AG04450 (cell line): ENCODE measurements at places on chromosomes 5 and 9.
A peak's percentile ranks its signal among the peaks of the same experiment; 100 is the strongest.

DNA sequence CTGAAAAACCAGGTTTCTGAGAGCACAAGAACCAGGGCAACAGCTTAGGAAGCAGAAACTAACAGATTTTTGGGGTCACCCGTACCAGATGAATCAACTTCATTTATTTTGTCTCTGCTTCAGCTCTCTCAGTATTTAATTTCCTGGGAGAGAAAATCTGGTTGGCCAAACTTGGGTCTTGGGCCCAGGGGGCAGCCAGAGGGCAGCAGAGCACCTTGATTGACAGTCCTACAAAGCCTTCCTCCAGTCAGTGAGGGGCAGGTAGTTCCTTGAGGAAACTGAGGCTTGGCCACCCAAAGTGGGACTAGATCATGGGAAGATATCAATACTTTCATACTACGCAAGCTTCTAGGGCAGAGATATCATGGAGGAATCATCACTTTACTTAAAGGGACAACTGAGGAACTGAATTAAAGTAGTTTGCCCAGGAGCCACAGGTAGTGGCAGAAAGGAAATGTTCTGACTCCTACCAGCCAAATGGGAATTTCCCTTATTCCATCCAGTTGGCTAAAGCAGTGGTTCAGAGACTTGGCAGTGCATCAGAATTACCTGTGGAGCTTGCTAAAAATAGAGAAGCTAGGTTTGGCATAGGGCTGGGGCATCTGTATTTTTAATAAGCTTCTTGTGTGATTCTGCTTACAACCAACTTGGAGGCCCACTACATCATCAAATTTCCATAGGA lies 21.5 kb upstream of the ARHGAP26 start:
- DNase-seq, result no peak

GRCh38 chr5:82593481-82593880 lies 315.3 kb upstream of the RPS23 start:
- DNase-seq, result no peak

GRCh38 chr5:74188351-74189105 lies 452.0 kb downstream of the ENC1 start:
- DNase-seq, result no peak

DNA sequence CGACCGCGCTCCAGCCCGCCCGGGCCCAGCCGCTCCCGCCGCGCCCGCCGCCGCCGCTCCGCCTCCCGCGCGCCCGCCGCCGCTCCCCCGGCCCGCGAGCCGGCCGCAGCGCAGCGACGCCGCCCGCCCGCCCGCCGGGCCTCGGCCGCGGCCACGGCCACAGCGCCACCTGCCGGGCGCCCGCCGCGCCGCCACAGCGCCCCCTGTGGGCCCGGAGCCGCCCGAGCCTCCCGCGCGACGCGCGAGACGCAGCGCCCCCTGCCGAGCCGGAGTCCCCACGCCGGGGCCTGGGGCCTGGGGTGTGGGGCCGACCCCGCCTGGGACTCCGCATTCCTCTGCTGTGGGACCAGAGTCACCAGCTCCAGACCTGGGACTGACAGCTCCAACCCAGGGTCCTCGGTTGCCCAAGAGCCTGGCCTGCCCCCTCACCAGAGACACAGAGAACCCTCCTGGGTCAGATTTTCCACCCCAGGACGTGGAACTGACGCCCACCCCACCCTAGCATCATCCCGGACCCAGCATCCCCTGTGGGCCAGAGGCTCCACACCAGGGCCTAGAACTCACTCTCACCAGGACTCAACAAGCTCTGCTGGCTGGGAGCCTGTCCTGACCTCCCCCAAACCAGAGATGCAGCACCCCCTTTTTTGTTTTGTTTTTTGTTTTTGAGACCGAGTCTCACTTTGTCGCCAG lies at the start of gene RAPGEF1:
Gene RAPGEF1, minus strand, starts transcription at position 118 of the 690 bp plus-strand sequence. CDS start 246 bp downstream, outside the sequence.
- no peak for DNase-seq

DNA sequence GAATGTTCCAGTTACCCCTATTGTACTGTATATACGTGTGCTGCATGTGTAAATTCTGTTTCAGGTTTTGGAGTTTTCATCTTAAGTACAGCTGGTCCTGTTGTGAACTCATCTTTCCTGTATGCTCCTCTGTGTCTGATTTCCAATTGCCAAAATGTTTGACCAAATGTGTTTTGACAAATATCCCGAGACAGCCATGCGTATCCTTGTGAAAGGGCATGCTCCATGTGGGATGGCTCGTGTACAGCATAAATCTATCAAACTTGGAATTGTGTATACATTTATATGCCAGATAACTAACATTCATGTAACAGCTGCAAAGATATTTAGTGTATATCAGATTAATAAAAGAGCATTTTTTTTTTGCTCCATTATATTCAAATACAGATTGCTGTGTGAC lies 69.5 kb upstream of the IQGAP2 start:
- DNase-seq, result no peak

- no peak for DNase-seq
These were observed 81.3 kb downstream of the THBS4 start for GRCh38 chr5:80116465-80116864.

DNA sequence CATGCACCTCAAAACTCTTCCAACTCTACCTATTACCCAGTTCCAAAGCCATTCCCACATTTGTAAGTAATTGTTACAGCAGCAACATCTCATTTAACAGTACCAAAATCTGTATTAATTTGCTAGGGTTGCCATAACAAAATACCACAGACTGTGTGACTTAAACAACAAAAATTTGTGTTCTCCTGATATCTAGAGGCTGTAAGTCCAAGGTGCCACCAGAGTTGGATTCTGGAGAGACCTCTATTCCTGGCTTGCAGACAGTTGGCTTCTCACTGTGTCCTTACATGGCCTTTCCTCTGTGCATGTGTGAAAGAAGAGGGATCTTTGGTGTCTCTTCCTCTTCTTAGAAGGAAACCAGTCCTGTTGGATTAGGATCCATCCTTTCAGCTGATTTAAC lies 203.8 kb upstream of the PIK3R1 start:
- DNase-seq, result no peak

DNA sequence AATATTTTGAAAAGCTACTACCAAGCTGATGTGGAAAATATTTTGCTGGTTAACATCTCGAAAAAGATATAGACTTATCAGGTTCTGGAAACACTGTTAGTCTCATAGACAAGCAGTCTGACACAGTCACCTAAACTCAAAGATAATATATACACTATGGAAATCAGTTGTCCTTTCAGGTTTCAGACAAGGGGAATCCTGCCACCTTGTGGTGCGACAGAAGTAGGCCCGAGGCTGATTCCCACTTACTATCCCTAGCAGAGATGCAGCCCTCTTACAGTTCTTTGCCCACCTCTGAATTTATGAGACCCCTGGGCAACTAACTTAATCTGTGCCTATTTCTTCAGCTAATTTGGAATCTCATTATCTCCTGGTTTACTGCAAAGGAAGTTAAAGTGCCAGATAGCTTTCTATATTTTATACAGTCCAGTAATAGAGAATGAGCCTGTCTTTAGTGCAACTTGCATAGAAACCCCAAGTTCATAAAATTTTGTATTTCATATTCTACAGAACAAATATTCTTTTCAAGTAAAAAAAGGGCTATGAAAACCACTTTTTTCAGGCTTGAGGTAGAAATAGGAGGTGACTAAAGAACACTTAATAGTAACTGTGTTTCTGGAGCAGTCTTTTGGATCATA lies 16.9 kb downstream of the RAD1 start:
- peak; percentile 49 for DNase-seq

- no peak for DNase-seq
These were observed 3.0 kb downstream of the GDNF start for GRCh38 chr5:37836592-37837413.

DNA sequence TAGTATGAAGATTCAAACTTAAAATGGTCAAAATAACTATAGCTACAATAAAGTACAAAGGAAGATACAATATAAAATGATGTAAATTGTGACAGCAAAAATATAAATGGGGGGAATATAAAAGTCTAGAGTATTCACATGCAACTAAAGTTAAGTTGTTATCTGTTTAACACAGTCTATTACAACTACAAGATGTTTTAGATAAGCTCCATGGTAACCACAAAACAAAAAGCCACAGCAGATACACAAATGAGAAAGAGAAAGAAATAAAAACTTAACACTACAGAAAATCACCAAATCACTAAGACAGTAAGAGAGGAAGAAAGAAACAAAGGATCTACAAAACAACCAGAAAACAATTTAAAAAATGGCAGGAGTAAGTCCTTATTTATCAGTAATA lies 17.0 kb upstream of the SH3TC2 start:
- no peak for DNase-seq

DNA sequence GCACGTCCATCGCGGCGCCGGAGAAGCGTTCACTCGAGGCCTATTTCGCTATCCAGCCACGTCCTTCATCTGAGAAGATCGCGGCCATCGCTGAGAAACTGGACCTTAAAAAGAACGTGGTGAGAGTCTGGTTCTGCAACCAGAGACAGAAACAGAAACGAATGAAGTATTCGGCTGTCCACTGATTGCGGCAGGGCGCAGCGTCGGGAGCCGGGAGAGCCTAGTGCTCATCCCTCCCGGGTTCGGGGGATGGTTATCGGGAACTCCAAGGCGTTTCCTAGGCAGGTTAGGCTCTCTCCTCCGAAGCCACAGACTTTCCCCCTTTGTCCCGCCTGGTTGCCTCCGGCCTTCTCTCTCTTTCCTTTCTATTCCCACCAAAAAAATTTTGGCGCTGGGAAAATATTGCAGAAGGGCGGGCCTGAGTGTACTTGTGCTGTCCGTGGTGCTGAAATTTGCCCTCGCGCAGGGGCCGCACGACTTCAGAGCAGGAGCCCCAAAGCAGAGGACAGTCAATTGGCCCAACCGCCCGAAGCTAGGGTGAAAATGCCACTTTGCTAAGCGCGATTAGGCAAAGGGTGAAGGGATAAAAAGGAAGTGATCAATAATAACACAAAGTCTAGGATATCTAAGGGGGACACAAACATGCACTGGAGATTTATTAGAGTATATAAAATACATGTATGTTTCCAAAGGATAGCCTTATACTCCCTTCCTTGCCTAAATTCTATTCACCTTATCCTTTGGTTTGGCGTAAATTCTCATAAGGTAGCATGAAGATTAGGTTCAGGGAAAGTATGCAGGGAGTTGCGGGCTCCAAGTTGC lies 1.8 kb downstream of the POU4F3 start:
- DNase-seq, result peak; percentile 10

DNA sequence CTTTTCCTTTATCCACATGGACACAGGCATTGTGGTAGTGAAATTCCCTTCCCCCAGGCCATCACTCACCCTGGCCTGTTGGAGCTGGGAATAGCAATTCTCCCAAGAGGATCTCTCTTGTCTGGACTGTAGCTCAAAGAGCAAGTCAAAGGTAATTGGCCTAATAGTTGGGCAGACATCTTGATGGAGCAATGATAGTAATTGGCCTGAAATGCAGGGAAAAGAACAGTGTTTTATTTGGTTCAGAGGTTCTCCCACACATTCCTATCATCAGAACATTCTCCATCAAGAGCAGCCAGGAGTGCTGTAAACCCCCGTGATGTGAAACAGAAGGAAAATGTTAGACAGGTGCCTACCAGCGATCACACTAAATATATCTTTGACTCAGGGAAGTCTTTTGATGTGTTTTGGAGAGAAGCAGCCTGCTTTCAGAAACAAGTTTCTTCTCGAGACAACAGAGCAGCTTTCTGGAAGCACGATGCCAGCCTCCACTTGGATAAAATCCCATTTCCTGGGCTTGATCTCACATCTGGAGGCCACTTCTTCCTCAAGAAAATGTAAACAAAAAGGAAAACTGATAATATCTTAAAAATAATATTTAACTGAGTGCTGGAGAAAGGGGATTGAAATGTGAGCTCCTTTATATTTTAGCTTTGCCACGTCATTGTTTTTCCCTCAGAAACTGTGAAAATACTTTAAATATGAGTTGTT lies 198.1 kb upstream of the WWC1 start:
- no peak for DNase-seq

DNA sequence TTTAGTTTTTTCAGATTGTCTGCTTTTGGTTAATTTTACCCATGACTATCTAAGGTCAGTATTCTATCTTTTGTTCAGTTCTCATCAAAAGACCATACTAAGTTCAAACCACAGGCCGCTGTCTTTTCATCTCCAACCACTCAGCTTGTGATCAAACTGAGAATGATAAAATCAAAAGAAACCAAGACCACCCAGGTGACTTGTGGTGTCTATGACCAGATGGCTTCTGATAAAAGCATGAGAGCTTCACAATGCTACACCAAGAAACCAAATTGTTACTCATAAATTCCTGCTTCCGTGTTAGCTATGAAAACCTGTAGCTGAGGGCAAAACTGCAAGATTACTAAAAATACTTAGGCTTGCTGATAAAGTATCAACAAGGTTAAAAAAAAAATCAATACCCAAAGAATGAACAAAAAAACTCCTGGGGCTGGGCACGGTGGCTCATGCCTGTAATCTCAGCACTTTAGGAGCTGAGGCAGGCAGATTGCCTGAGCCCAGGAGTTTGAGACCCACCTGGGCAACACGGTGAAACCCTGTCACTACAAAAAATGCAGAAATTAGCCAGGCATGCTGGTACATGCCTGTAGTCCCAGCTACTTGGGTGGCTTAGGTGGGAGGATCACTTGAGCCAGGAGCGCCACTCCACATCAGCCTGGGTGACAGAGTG lies 25.8 kb upstream of the GPX8 start:
- DNase-seq, result no peak

GRCh38 chr5:131945551-131946168 lies at the start of gene MEIKIN:
TSS of gene MEIKIN (minus strand) at chr5:131945663. CDS start at chr5:131945505, 158 bp downstream.
- no peak for DNase-seq

GRCh38 chr5:143133721-143134120 lies 269.8 kb downstream of the NR3C1 start:
- no peak for DNase-seq

DNA sequence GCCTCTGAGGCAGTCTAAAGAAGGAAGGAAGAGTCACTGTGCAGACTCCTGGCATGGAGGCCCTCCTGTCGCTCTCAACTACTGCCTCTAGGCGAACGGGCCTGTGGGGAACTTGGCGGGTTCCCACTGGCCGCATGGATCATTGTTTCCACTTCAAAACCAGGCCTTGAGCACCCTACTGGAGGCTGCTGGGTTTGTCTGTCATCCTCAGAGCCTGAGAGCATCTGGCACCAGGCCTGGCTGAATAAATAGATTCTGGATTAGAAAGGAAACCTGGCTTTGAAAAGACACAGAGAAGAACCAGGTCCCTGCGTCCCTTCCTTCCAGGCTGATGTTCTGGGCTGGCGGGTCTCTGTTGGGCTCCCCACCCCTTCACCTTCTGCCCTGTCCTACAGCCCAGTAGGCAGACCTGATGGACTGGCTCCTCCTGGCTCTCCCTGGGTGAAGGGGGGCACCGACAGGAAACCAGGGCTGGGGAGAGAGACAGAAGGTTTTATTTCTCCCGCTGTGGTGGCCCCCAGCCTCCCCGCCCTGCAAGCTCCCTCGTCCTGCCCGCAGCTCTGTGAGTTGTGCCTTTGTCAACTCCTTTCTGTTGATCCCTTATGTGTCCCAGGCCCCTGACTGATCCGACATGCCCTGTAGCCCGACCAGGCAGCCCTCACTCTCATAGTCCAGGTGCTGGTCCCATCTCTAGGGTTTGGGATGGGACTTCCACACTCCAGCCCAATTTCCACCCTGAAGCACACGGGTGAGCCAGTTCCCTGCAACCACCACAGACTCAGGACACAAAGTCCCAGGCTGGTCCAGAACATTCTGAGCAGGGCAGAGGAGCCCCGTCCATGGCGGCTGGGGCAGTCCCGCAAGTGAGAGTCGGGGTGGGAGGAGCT lies 50.1 kb downstream of the ADAMTS2 start:
- no peak for DNase-seq

GRCh38 chr9:12629067-12629466 lies 64.1 kb upstream of the TYRP1 start:
- DNase-seq, result no peak

GRCh38 chr5:144209361-144209760 lies 38.7 kb downstream of the KCTD16 start:
- no peak for DNase-seq
